ENCODE measurements at places on chromosomes 1 and 21.

GRCh38 chr1:160125746-160126145, 10.2 kb downstream of the ATP1A2 start:
- no peak for DNase-seq

DNA sequence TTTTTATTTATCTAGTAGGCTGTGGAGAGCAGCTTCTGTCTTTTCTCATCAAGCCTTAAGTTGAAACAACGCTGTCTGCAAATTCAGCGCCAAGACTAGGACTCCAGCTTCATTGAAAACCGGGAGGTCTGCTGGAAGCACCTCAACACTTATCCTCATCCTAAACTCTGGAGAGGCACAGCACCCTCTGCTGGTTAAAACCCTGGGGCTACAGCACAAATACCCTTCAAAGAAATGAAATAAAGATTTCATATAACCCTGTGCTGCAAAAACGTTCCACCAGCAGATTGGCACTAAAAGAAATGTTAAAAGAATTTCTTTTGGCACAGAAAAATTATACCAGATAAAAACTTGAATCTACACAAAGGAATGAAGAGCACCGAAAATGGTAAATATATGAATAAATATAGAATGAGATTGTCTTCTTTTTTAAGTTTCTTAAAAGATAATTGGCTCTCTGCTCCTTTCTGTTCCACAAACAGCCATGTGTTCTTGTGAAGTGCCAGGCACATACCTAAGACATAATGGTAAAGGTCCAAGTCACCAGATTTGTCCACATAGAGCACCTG, 227.7 kb upstream of the SAMSN1 start:
- no peak for DNase-seq

- DNase-seq = no peak
Observed at GRCh38 chr1:169650551-169650950, 20.6 kb upstream of the SELP start.

DNA sequence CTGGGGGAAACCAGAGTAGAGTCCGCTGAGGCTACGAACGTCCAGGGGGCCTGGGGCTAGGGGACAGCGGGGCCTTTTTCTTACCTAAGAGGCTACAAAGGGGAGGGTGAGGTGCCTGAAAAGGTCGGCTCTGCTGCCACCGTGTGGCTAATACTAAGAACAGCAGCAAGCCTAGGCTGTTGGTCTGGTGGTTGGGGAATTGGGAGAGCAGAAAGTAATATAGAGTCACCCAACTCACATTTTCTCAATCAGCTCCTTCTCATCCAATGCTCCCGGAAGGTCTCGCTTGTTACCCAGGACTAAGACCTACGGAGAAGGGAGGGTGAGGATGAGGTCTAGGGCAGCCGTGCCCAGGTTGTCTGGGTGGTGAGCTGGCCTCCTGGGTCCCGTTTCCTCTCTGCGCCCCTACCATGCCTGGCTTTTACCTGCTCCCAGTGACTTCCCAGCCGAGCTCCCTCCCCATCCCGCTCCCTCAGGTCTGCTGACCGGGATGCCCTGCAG, 9.3 kb downstream of the ARL8A start:
- DNase-seq = peak; percentile 10

DNA sequence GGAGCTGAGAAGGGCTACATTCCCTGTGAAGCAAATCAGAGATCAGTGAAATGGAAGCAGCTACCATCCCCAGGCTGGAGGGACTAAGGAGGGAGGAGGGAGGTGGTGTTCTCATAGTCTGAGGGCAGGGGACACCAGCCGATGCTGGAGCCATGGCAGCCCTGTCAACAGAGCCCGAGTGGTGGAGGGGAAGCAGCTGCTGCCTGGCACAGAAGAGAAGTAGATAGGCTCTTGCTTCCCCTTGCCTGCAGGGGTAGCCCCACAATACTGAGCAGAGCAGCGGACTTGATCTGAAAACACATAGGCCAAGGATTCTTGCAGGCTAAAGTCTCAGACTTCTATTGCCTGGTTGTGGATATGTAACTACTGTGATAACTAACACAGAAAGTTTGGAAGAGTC, 255.1 kb downstream of the FGGY start:
- no peak for DNase-seq

DNA sequence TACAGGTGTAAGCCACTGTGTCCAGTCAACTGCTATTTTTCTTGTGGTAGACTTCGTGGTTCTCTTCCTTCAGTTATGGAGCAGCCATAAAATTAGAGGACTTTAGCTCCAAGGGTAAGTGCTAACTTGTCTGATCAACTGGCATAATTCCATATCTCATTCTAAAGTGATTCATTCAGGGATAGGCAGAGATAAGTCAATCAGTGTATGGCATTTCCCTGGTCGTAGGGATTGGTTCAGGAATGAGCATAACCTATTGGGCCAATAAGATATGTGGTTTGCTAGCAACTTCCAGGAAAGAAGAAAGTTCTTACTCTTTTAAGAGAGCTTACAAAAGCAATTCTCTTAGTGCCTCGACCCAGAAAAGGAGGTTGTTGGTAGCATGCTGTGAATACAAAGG, 4.7 kb upstream of the ZSWIM5 start:
- no peak for DNase-seq

- no peak for DNase-seq
Observed at GRCh38 chr1:24136956-24137539, 5.9 kb downstream of the IL22RA1 start.
